ENCODE measurements at places on chromosomes 7 and 10.

- no peak for DNase-seq
These were observed 498.1 kb downstream of the PLXNA4 start for GRCh38 chr7:132077971-132078685.

DNA sequence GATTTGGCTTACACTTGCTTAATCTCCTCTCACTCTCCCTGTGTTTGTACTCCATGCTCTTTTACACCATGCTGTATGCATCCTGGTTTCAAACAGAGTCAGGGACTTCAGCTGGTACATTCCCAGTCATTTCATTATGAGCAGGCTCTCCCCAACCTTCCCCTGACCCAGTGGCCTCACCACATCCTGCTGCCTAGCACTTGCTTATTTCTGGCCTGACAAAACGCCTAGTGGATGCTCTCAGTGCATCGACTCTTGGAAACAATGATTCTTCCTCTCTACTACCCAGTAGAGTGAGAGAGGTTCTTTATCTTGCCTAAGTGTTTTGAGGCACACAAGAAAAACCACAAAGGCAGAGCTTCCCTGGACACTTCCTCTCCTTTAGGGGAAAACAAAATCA lies 63.4 kb downstream of the CAV1 start:
- no peak for DNase-seq

GRCh38 chr7:106415433-106415832 lies 130.7 kb upstream of the NAMPT start:
- no peak for DNase-seq

GRCh38 chr7:43480581-43480980 lies 102.3 kb upstream of the STK17A start:
- DNase-seq, result no peak

DNA sequence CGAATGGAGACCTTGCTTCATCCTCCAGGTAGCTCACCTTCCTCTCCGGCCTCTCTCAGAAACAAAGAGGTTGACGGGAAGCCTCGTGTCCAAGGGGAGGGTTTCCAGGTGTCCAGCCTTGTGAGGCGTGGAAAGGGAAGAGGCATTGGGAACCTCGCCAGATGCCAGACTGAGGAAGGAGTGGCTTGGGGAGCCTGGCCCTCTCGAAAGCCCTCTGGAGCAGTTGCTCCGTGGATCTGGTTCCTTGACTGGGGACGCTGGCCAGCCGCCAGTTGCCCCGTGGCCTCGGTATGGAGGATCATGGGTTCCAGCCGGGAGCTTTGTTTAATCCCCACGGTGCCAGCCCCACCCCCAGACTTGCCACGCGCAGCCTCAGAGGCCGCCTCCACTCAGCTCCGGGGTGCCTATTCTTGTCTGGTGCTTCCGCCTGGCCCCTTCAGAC lies 30.3 kb upstream of the SUN1 start:
- DNase-seq, result no peak

DNA sequence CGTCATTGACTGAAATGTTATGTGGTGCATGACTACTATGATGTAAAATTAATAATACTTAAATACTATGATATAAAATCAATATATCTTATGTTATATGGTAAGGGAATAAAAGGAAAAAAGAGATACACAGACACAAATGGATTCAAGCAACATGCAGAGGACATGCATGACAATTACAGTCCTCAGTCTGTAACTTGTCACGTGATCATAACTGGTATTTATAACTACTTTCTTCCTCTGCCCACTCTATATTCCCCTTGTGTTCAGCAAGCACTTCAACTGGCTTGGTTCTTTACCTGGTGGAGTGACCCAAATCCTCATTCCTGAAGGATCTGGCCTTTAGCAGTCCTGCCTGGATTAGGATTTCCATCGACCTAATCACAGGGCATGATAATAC lies 104.4 kb upstream of the FAM180A start:
- no peak for DNase-seq

DNA sequence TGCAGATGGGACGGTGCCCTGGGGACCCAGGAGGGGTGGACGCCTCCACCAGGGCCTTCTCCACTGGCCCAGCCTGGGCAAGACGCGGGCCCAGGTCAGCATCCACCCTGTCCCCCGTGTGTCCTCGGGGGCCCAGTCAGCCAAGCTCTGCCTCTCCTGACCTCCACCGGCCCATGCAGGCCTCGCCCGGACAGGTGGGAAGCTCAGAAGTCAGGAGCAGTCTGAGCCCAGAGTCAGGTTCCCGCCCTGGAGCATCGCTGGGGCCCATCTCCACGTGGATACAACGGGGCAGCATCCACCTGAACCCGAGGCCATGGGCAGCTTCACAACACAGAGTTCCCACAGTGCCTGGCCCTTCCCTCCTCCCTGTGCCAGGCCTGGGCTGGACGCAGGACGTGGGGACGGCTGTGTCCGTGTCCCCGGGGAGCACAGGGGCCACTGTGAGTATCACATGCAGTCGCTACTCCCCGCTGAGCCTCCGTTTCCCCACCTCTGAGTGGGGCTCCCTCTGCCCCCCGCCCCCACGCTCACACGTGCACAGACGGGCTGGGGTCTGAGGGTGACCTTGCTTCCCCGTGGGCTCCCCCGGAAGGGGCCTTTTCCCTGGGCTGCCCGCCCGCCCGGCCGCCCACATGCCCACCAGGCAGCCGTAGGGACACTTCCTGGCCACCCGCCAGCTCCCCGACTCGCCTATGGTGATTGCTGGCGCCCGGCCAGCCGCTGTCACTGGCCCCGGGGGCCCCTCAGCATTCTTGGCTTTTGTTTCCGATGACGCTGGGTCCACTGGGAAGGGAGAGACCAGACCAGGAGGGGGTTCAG lies 64.3 kb downstream of the PDGFA start:
- no peak for DNase-seq

GRCh38 chr7:14115701-14116100 lies 126.2 kb upstream of the ETV1 start:
- no peak for DNase-seq

GRCh38 chr10:118072840-118073239 lies 26.1 kb upstream of the RAB11FIP2 start:
- DNase-seq, result no peak

- DNase-seq, result no peak
These were observed 455.3 kb downstream of the REEP3 start for GRCh38 chr10:63976538-63976937.

GRCh38 chr10:104509981-104510380 lies 131.1 kb upstream of the SORCS3 start:
- DNase-seq, result no peak

GRCh38 chr7:143493751-143494150 lies 16.1 kb downstream of the TAS2R41 start:
- DNase-seq, result no peak

GRCh38 chr7:134533288-134533771 lies 6.0 kb downstream of the AKR1B10 start:
- DNase-seq, result no peak

- no peak for DNase-seq
These were observed 154.0 kb upstream of the PPP2R2D start for GRCh38 chr10:131746785-131747184.

DNA sequence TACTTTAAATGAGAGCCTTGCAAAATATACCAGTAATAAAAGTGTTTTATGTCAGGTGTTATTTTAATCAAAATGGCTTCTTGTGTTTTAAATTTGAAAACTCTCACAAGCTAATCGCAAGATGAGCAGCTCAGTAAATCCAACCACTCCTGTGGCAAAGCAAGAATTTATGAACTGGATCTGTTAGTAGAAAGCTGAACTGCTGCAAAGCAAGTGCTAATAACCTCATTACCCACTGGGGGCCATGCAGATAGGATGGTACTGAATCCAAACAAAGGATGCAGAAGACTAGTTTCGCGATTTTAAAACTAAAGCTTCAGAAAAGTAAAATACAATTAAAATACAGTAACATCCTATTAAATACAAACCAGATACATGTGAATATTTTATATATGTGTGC lies 468.0 kb downstream of the PARD3 start:
- DNase-seq, result no peak

- DNase-seq, result no peak
These were observed 228.1 kb downstream of the WDR11 start for GRCh38 chr10:121079226-121079625.
